ENCODE measurements at places on chromosomes 7 and 10.

DNA sequence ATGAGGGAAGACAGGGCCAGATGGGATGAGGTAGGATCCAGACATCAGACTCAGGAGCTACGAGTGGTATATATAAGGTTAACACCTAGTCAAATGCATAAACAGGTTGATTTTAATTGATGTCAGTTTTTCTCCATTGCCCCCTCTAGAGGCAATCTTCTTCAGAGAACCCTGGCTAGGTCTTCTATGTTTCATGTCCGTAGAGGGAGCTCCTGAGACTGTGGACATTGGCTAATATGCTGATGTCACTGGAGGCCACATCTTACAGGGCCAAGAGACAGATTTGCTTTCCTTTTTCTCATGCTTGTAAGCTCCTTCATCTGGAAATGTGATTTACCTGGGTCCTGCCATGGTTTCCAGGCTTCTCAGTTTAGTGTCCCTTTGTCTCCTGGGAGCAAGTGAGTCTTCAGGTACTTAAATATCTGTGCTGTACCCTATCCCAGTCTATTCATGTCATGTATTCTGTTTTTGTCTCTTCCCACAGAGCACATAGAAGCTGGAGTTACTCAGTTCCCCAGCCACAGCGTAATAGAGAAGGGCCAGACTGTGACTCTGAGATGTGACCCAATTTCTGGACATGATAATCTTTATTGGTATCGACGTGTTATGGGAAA lies 161.6 kb upstream of the PRSS1 start:
- DNase-seq, result no peak

GRCh38 chr10:15280462-15280861 lies 90.6 kb downstream of the FAM171A1 start:
- no peak for DNase-seq

GRCh38 chr7:48637382-48637781 lies 287.0 kb upstream of the CDC14C start:
- DNase-seq, result no peak

DNA sequence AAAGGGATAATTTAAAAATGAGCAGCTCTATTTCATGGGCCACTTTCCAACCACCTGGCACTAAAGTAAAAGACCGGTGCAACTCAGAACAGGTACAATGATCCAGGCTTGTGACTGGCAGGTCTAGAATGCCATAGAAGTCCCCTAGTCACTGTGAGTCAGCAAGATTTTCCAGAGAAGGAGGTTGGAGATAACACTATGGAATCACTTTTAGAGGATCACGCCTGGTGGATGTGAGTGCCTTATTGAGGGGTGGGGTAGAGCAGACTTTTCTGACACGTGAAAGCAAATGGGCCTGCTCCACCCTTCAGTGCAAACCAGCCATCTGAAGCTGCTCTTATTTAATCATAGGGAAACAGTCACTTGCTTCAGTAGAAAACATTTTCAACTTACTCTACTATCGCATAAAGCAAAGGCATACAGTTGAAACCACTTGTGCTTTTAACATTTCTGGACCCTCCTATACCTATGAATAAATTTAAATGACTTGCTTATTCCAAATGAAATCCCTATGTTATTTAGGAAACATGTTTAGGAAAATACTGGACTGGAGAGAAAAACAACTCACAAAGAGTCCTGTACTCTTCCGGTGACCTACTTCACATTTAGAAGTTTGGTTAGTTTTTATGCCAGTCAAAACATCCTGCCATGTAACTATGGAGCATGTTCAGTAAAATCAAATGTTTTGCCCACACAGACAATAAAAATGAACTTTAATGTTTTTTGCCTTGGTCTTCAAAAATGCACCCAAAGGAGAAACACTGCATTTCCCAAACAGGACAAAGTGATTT lies 21.5 kb upstream of the AKR1C1 start:
- DNase-seq, result peak; percentile 39

- no peak for DNase-seq
These were observed 15.3 kb upstream of the ADAMTS14 start for GRCh38 chr10:70657041-70657440.

DNA sequence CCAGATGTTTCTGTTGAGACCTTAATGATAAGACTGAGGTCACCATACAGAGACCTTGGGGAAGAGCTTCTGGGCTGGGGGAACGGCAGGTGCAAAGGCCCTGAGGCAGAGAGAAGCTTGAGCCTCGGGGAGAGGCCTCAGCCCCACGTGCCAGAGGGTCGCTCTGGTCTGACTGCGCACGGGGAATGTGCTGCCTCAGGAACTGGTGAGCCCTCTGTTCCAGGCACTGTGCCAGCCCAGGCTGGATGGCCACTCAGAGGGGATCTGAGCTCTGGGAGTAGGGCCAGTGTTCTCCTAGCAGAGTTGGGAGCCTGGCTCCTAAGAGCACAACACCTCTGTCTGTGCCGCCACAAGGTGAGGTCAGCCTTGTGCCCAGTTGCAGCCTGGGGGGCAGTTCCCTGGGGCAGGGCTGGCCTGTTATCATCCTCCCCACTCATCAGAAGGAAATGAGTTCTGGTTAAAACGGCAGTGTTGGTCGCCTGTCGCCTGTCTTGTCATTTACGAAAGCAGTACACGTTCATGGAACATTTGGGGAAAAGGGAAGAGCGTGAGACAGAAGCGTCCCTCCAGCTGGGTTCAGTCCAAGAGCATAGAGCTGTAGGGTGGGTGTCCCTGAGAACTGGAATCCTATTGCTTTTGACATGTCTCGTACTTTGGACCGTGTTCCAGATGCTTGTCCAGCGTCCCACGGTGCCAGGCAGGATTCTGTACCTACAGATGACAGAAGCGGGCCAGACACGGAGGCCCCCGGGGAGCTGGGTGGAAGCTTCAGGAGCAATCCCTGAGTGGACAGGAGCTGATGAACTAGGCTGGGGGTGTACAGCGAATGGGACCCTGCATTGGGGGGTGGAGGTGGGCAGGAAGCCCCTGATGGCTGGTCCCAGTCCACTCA lies 4.3 kb downstream of the TTYH3 start:
- no peak for DNase-seq

- DNase-seq, result peak; percentile 74
These were observed 29.7 kb upstream of the SEC61G start for GRCh38 chr7:54788664-54789063.

DNA sequence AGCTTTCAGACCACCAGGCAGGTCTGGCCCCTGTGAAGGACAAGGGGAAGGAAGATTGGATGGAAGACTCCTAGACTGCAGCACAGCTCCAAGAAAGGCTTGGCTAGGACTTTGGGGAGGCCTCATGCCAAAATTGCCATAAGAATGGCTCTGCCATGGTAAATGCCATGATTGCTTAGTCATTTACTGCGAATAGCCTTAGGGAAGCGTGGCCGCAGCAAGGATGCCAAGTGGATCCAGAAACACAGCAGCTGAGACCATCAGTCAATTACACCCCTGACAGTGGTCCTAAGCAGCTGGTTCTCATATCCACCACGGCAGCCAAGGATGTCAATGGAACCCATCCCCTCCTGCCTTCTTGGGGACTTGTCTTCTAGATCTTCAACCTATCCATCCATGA lies 88.2 kb upstream of the AUTS2 start:
- no peak for DNase-seq

GRCh38 chr7:44963364-44964290 lies 15.2 kb downstream of the MYO1G start:
- DNase-seq, result no peak

GRCh38 chr10:58921421-58921855 lies 255.0 kb upstream of the PHYHIPL start:
- DNase-seq, result no peak

- no peak for DNase-seq
These were observed 339.8 kb downstream of the SEMA3D start for GRCh38 chr7:84847038-84847437.

DNA sequence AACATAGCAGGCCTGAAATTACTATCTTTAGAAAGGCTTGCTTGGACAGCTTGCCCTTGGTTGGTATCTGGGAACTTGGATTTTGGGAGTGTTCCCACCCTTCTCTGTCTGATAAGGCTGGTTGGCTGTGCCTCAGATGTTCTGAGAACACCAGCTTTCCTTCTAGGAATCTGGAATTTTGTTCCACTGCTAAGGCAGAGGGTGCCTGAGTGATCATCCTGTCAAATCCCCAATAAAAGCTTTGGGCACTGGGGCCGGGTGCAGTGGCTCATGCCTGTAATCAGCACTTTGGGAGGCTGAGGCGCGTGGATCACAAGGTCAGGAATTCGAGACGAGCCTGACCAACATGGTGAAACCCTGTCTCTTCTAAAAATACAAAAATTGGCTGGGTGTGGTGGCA lies 5.0 kb downstream of the TRUB1 start:
- no peak for DNase-seq

GRCh38 chr10:2881720-2882620 lies 185.4 kb upstream of the PFKP start:
- DNase-seq, result no peak

- no peak for DNase-seq
These were observed 380.6 kb downstream of the PHTF2 start for GRCh38 chr7:78179211-78179610.

DNA sequence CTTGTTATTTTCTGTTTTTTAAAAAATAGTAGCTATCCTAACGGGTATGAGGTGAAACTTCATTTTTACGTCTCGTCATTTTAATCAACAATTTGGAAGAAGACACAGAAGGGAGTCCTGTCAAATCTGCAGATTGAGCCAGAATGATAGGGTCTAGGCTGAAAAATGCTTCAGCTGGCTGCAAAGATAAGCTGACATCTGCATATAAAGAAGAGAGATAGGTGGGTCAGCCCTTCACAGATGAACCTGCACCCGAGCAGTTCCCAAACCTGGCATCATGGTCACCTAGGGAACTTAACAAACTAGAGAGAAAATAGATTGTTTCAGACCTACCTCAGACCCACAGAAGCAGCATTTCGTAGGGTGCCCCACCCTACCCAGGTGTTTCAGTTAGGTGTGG lies 35.2 kb upstream of the BMPR1A start:
- DNase-seq, result no peak

DNA sequence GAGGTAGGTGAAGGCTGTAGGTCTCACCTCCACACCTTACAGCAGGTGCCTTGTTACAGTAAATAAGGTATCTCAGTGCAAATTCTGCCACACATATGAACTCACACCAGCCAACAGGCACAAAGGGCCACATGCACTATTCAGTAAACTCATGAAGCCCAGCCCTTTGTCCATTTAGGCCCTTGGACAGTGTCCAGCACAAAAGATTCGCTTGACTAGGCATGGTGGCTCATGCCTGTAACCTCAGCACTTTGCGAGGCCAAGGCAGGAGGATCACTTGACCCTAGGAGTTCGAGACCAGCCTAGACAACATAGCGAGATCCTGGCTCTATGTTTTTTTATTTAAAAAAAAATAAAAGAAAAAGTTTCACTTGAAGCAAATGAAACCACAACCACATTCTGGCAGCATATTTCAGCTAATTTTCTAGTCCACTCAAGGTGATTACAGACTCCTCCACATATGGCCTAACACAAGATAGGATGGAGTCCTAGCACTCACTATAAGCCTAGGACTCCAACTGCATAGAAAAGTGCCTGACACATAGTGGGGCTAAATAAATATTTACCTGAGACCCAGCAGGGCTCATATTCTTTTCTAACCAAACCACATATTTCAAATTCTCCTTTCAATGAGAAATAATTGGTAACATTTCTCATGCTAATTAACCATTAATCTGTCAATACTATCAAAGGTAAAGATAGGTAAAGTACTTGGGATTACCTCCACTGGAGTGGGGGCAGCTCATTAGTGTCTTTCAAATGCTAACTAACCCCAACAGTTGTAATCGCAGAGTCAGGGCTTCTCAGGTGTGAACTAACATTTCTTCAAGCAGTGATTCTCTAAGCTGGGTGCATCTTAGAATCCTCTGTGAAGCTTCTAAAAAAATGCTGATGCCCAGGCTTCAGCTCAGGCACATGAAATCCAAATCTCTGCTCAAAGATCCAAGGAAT lies 4.5 kb upstream of the ANKRD1 start:
- no peak for DNase-seq

DNA sequence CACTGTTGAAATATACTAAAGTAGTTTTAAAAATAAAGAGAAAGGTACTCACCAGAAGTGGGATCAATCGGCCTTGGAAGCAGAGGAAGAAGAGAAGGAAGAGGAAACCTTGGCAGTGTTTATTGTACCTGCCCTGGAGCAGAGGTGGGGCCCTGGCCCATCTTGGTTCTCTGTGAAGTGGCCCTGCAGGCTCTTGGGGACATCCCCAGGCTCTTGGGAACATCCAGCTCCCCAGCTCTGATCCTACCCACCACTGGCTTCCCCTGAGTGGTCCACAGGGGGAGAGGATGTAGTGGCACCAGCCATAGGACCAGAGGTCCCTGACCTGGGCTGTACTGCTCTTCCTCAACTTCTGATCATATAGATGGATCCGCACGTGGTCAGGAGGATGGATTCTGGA lies 22.3 kb upstream of the RET start:
- DNase-seq, result no peak

DNA sequence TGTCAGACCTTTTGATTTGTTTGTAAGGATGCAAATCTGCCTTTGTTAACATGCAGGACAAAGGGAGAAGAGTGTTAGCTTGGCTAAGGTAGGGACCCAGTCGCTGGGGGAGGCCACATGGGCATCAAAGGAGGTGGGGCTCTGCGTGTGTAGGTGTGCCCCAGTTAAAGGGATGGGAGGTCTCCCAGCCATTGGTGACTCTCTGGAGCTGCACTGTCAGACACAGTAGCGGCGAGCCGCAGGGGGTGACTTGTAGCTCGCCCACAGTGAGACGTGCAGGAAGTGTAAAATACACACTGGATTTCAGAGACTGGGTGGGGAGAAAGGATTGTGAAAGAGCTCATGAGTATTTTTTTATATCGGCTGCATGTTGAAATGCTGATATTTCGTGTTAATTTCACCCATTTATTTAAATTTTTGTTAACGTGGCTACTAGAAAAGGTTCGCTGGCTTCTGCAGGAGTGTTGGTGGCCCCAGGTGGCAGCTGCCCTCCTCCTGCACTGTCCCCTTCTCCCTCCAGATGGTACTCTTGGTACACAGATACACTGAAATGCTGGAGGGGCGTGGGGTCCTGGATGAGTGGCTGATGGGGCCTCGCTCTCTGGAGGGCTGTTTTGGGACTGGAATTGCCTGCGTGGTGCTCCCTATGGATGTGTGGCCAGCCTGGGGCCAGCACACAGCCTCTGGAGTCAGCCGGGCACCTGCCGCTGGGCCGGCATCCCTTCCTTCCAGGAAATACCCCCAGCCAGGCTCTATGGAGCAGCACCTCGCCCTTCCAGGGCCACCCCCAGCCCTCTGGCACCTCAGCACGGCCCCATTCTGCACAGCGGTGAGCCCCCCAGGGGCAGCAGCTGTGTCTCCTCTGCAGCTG lies 59.2 kb downstream of the LHPP start:
- no peak for DNase-seq

- no peak for DNase-seq
These were observed 5.1 kb upstream of the LRRC27 start for GRCh38 chr10:132326925-132327324.
